Islet precursor cell (in vitro differentiated cells): ENCODE measurements at places on chromosomes 3 and 15.

GRCh38 chr3:146912241-146913015 is 307.3 kb upstream of the PLSCR5 start:
- no peak for DNase-seq

DNA sequence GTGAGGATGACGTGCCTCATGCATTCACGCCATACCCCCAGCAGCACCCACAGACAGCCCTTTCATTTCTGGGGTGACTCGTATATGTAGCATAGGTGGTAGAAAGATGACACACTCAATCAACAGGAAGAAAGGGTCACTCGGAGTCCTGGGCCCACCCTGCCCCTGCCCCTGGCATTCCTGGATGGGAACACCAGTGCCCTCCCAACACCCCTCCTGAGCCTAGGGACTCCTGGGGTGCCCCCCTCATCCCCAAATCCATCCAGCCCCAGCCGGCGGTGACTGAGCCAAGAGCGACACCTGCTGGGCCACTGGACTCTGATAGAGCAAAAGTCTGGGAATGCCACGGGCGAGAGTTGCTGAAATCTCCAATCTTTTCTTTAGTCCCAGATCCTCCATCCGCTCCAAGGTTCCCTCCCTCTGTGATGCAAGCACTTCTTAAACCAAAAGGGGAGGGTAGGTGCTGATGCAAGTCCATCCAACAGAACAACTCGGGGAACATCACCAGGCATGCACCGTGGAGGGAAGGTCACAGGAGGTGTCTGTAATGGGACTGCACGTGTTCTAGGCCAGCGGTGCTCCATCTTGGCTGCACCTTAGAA is 31.1 kb downstream of the ACAN start:
- DNase-seq: peak; percentile 75

DNA sequence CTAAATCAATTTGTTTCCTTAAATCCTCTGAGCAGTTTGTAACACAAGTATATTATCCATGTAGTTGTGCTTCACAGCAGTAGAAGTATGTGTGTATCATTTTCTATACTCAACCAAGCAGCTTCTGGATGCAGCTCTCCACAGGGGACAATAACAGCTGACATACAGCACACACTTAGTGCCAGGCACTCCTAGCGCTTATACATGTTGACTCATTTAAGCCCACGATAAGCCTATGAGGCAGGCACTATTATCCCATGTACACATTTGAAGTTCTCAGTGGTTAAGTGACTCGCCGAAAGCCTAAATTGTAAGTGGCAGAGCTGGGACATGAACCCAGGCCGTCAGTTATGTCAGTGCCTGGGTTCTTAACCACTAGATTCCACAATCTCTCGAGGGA is 20.3 kb upstream of the LPP start:
- no peak for DNase-seq

DNA sequence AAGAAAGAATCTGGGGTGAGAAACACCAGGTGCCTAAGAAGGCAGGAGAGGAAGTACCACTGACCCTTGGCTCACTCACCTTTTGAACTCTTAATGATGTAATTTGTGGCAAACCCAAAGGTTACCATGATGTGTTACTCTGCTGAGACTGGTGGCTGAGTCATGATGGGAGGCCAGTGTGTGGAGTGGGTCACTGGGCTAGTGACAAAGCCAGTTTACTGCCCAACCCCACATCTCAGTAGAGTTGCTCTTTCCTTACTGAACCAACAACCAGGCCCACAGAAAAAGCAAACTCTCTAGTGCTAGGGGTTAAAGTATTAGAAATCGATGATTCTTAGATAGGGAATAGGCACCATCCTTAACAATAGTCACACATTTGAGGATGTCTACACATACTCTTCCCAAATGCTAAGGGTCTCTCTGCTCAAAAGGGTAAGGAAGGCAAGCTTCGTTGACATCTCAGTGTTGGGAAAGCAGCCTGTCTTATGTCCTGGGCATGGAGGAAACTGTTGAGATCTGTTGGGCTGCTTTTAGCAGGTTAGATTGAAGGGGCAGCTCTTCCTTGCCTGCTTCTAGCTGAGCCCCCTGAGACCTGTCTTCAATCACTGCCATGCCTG is 3.1 kb downstream of the RBP2 start:
- DNase-seq: peak; percentile 79

- DNase-seq: no peak
These were observed 106.0 kb upstream of the MRPL3 start for GRCh38 chr3:131608741-131609140.

- DNase-seq: no peak
These were observed 16.9 kb upstream of the DOCK3 start for GRCh38 chr3:50657816-50658215.

DNA sequence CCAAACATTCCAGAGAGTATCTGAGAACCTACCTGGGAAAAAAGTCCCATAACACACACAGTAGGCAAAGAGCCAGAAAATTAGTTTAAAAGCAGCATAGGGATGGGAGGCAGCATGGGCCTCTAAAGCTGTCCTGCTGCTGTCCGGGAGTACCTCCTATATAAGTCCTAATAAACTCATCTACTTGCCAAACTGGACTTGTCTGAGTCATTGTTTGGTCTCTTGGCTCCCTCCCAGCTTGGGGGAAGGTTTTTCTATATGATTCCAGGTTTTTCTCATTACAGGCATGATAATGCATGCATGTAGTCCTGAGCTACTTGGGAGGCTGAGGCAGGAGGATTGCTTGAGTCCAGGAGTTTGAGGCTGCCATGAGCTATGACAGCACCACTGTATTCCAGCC is 17.5 kb upstream of the HACD2 start:
- no peak for DNase-seq

DNA sequence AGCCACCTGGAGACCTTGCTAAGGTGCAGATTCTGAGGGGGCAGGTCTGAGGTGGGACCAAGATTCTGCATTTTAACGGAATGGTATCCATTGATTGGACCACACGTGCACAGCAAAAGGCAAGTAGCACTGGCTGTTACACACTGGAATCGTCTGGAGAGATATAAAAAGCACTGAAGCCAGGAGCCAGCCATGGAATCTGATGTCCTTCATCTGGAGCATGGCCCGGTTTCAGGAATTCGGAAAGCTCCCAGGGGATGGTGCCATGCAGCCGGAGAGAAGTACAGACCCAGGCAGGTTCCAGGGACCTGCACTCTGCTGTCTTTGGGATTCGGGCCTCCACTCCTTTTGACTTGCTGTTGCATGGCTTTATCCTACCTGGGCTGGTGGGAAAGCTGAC is 28.8 kb upstream of the PRR20G start:
- DNase-seq: no peak

DNA sequence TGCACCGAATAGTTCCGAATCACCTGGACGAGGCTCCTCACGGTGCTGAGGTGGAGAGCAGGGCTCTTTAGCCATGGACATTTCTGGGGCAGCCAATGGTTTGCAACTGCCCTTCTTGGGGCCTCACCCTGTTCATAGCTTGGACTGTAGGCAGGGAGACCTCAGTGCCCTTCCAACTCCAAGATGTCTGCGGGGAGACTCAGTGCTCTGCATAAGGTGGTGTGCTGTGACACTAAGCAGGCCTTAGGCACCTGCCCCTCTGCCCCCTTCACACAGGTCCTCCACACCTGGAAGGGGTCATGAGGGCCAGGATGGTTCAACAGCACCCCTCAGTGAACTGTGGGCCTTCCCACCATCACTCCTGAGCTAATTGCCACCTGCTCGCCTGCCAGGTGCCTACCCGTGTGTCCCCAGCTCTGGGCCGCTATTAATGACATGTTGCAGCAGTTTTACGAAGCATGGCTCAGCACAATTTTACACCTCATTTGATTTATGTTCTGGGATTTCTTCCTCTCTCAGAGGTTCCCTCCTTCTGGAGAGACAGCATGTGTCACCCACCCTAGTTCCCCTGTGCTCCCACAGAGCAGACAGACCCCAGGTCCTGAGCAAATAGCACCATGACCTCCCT is 101.2 kb upstream of the SMAD3 start:
- no peak for DNase-seq

DNA sequence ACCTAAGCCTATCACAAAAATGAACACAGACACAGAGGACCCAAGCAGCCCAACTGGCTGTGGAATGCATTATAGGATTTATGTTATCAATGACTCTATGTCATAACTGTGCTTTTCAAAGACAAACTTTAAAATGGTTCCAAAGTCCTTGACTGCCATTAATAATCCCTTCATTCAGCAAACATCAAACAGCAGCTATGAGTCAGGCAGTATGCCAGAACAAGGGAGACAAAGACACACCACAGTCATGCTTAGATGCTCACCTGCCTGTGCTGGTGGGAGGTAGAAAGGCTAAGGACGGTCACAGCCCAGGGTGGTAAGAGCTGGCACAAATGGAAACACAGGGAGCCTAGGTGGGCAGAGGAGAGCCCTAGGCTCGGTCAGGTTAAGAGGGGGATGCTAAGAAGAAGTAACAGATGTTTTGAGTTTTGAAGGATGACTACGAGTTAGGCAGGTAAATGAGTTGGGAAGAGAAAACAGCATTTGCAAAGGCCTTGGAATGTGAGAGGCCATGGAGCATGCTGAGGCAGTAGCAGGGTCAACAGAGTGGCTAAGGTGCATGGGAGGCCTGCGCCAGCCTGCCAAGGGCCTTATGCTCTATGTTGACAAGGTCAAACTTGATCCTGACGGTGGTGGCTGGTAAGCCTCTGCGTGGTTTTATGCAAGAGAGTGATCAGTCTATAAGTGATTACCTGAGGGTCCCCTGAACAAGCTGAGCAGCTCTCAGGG is 23.0 kb downstream of the NMNAT3 start:
- peak; percentile 41 for DNase-seq

GRCh38 chr3:59996056-59996455 is 946.2 kb upstream of the CFAP20DC start:
- DNase-seq: no peak

GRCh38 chr3:31752305-31753049 is 219.8 kb downstream of the STT3B start:
- no peak for DNase-seq

GRCh38 chr15:29039466-29040369 is 153.9 kb downstream of the APBA2 start:
- DNase-seq: peak; percentile 28

DNA sequence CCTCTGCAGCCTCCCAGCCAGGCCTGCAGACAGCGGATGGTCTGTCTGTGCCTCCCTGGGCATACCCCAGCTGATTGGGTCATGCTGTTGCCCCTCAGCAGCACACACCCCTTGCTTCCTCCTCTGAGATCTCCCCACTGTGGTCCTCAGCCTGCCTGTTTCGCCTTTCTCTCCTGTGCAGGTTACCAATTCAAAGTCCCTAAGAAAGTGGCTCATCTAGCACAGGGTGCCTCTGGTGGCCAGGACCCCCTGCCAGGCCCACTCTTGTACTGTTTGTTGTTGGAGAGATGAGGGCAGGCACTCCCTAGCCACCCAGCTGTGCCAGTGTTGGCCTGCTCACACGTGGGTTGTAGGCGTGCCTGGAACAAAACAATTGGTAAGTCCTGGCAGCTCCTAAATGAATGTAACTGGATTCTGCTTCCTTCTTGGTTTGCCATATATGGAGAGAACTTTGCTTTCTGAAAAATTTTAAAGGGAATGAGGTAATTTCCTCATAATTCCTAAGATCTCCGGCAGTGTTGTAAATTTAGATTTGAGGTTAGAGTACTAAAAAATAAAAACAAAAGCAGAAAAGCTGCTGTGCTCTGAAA is 213.2 kb upstream of the IL12A start:
- peak; percentile 65 for DNase-seq

DNA sequence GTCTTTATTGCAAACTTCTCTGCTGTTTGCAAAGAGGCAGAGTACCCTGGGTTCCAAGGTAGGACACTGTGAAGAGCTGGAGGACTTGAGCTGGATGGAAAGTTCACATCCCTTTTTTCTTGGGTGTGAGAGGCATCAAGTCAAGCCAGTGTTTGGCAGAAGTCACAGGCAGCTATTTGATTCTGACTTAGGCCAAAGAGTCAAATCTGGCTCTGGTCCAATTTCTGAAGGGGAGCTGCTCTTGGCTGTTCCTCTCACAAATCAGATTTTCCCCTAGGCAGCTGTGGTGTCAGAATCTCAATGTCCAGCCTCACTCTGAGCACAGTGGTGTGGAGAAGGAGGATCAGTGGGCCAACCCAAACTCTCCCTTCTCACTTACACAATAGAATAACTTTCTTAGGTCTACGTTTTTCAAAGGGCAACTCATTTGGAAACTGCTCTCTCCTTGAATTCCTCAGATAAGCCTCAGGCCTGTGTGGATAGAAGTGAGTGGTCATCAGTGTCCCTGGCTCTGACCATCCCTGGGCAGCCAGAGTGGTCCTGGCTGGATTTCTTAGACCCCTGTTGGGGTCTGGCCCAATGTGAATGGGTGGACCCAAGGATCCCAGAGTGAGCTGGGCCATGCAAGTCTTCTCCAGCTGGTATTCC is 18.2 kb upstream of the AMOTL2 start:
- DNase-seq: no peak

DNA sequence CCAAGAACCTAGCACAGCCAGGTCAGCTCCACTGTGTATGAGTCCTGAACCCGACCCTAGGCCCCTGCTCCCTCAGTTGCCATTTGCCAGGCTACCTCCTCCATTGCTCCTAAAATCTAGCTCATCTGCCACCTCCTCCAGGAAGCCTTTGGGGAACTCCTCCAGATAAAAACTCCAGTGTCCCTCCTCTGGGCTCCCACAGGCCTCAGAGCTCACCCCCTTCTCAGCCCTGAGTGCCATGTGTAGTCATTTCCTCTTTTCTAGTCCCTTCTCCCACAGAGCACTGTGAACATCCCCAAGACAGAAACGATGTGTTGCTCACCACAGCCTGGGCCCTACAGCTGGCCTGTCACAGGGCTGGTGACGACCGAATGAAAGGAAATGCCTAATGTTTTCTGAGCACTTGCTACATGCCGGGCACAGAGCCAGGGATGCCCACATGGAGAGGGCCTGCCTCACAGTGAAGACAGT is 61.0 kb downstream of the IQSEC1 start:
- no peak for DNase-seq

DNA sequence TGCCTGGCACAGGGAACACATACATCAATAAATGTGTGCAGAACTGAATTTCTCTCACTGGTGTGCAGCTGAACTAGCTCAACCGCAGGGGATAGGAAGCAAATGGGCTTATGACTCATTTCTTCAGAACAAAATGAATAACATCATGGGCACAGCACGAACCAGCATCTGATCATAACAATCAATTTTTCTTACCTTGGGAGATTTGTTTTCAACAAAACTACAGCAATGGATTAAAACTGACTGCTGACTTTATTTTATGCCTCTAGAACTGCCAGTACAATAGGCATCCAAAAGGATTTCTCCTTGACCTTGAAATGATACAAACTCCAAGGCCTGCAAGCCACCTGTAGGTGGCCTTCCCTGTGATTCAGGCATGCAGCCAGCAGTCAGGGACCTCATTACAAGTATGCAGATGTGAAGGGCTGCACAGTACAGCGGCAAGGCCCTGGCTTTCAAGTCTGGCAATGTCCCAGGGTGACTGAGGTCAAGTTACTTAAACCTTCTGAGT is 26.1 kb downstream of the TAMM41 start:
- DNase-seq: peak; percentile 61

GRCh38 chr3:41159588-41160189 is 39.6 kb upstream of the CTNNB1 start:
- DNase-seq: no peak

DNA sequence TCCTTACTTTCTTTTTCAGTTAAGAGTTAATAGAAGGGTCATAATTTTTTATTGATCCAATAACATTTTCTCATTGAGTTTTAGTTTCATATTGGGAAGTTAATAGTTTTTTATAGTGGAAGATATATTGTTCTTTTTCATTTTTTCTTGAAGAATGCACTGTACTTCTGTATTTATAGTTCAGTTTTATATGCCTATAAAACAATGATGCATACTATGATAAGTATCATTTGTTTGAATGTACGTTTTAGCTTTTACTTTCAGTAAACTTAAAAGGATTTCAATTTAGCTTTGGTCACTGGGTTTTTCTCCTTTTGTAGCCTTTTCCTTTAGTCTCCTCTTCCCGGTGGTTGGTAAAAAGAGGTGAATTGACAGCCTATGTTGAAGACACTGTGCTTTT is 98.8 kb downstream of the DHX36 start:
- DNase-seq: no peak
